Activated CD4-positive, alpha-beta memory T cell treated with anti-CD3 and anti-CD28 coated beads for 36 hours (primary cell): ENCODE measurements at places on chromosomes 1 and 21. TPM values are rescaled to one million over a fixed set of nuclear protein-coding genes. Genes with fewer than 3 reads are reported as not detected.

The STIL gene
- 33.6 TPM for total RNA-seq

The PTGFR gene
- total RNA-seq, result not detected

The C8B gene
- not detected for total RNA-seq

- H3K27ac ChIP-seq, result no peak overlapping the region
- H3K4me1 ChIP-seq, result no peaks in the 10 kb centered on the region
- no peak overlapping the region for H3K4me3 ChIP-seq
- DNase-seq, result no peak
Observed at GRCh38 chr1:175331891-175332290, 139.3 kb upstream of the KIAA0040 start.

DNA sequence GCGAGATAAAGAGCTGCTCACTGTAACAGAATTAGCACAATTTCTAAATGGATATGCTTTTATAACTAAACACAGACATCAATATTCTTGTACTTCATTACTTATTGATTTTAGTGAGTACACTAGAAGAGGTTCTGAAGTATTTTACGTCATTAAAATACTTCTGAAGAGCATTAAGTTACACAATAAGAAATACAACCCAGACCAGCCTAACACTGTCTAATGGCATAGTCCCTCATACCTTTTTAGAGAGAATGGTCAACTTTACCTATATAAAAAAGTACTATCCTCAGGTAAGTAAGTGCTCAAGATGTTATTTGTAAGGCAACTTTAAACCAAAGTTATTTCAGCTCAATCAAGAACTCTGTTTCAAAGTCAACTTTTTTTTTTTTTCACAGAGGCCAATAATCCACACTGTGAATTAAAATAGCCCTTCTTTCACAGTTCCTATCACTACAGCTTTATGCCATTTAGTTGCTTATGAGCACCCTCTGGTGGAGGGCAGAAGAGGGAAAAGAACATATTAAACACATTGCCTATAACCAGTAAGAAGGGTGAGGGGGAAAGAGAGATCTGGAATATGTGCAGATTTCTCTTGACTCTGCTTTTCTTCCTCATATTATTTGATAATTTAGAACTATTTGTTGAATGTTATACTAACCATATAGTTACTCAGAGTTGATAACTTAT is 182.1 kb upstream of the DMRTA2 start:
- no peak overlapping the region for H3K27ac ChIP-seq
- no peaks in the 10 kb centered on the region for H3K27me3 ChIP-seq
- no peaks in the 10 kb centered on the region for H3K4me1 ChIP-seq
- no peak overlapping the region for H3K4me3 ChIP-seq
- DNase-seq, result no peak
